Spleen (tissue), 13 donors: ENCODE measurements at places on chromosomes 7 and 10. TPM values are rescaled to one million over a fixed set of nuclear protein-coding genes. Genes with fewer than 3 reads are reported as not detected.

- no peak for DNase-seq
These were observed 21.2 kb upstream of the PRKCQ start for GRCh38 chr10:6601246-6601805.

DNA sequence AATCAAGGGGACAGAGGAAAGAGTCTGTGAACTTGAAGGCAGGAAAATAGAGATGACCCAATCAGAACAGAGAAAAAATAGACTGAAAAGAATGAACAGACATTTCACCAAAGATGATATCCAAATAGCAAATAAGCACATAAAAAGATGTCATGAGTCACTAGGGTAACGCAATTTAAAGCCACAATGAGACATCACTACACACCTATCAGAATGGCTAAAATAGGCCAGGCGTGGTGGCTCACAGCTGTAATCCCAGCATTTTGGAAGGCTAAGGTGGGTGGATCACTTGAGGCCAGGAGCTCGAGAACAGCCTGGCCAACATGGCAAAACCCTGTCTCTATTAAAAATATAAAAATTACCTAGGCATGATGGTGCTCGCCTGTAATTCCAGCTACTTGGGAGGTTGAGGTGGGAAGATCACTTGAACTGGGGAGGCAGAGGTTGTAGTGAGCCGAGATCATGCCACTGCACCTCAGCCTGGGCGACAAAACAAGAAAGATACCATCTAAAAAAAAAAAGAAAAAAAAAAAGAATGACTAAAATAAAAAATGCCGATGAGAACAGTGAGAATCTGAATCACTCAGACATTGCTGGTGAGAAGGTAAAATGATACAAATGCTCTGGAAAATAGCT, 100.9 kb downstream of the LHPP start:
- DNase-seq: no peak

- peak; percentile 85 for DNase-seq
These were observed 16.7 kb downstream of the NOS3 start for GRCh38 chr7:151007469-151007898.

GRCh38 chr7:14691597-14692203, 210.9 kb downstream of the DGKB start:
- DNase-seq: no peak

DNA sequence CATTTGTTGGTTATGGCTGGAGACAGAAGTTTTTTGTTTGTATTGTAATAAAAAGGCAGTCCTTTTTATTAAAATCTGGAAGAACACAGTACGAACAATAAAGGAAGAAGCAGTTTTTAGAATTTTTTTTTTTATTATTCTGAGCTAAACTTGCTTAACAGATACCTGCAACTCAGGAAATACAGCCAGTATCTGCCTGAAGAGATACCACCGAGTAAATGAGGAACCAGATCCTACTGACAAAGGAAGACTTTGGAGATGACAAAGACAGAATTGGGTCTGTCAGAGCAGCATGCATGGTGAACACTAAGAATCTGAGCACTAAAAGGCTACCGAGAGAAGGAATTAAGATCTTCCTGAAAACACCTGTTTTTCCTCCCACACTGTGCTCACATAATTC, 1335.9 kb upstream of the SORCS1 start:
- DNase-seq: no peak

Gene CLEC2L
- 0.11 TPM for polyA plus RNA-seq

Gene OR13A1
- polyA plus RNA-seq: 3.8 TPM

Gene ZWINT
- polyA plus RNA-seq: 12.2 TPM
